ENCODE measurements at places on chromosomes 1 and 21.
A peak's percentile ranks its signal among the peaks of the same experiment; 100 is the strongest.

DNA sequence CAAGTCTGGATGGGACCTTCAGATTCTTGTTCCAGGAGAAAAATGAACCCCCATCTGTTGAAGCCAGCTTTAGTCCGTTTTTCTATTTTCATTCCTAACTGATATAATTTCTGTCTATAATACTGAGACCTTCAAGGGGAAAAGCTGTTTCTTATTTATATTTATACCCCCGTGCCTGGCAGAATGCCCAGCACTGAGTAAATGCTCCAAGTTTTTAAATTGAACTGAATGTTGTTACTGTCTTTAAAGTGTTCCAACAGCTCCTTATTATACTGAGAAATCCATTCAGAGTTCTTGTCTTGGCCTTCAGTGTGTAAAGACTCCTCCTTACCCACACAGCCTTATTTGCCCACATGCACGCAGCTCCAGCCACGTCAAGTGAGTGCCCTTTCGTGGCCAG lies 178.6 kb upstream of the HMGB4 start:
- DNase-seq = no peak

GRCh38 chr1:151309811-151310323 lies 17.3 kb downstream of the PI4KB start:
- peak; percentile 75 for DNase-seq

GRCh38 chr1:175887981-175888428 lies 144.6 kb upstream of the TNR start:
- DNase-seq = peak; percentile 68

GRCh38 chr1:68706639-68707317 lies 209.9 kb upstream of the DEPDC1 start:
- DNase-seq = no peak

- no peak for DNase-seq
Observed at GRCh38 chr1:167994560-167994959, 57.7 kb upstream of the MPC2 start.

GRCh38 chr1:10694274-10694632 lies 102.2 kb downstream of the CASZ1 start:
- peak; percentile 70 for DNase-seq

DNA sequence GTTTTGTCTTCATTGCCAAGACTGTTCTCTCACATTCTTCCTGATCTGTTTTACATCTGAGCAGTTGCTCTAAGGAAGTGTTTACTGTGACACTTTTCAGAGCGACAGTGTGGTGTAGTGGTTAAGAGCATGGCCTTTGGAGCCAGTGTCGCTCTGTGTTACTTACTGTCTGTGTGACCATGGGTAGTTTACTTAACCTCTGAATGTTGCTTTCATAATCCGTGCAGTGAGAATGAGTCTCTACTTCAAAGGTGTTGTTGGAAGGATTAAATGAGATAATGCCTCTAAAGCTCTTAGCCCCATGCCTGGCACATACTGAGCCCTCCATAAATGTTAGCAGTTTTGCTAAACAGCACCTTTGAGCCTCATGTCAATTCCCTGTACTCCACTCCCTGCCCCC lies 35.9 kb upstream of the ZFP69B start:
- no peak for DNase-seq

GRCh38 chr1:40034869-40035268 lies 5.7 kb upstream of the CAP1 start:
- DNase-seq = no peak

DNA sequence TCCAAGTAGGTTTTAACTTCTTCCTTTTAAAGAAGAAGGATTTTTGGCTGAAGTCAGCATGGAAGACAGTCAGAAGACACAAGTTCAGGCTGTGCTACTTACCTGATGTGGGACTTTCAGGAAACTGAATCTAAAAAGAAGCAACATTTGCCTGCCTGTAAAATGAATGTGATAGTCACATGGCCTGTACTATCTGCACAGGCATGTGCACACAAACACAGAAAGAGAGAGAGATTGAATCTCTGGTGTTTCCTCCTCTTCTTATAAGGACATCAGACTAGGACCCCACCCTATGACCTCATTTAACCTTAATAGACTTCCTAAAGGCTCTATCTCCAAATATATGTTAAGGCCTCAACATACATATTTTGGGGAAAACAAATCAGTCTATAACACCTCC lies 542.9 kb downstream of the PLPP3 start:
- no peak for DNase-seq

DNA sequence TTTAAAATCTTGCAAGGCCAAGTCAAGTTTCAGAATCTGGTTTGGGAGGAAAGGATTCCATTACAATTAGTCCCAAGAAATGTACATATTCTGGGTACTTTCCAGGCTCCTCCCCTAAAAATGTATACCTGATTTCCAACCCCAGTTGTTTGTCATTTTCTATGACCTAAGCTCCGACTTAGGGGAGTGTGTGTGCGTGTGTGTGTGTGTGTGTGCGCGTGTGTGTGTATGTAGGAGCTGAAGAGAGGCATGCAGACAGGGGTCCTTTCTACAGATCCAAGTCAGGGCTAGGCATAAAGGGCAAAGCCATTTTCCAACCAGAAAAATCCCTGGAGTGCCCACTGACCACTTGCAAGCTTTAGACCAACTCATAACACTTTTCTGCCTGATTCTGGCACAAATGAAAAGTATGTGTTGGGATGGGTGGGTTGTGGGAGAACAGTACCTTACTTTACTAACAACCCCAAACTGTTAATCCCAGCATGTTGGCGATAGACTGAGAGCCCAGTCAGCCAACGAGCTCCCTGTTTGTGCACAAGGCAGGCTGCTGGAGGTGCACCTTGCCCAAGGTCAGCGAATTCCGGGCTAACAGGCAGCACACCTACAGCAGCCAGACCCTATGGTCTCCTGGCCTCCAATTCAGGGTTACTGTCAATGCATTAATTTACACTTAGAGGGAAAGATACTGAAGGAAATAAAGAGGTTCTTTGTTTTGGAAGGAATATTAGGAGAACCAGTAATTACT lies 1.7 kb downstream of the TRABD2B start:
- no peak for DNase-seq

GRCh38 chr1:224675590-224675989 lies 59.5 kb downstream of the CNIH3 start:
- no peak for DNase-seq

DNA sequence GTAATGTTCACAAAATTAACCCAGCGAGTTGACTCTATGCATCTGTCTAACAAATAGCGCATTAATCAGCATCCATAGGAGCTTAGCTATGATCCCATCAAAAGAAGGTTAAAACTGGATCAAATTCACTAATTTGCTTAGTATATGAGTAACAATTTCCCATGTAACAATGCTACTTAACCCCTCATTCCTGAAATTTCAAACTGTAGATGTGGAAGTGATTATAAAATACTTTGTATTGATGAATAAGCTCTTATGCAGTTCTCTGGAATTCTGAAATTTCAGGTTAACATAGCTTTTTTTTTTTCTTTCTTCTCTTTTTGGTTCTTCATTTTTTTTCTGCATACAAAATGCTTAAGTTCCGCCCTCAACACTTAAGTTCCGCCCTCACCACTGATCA lies 1272.7 kb downstream of the KCNT2 start:
- DNase-seq = no peak

DNA sequence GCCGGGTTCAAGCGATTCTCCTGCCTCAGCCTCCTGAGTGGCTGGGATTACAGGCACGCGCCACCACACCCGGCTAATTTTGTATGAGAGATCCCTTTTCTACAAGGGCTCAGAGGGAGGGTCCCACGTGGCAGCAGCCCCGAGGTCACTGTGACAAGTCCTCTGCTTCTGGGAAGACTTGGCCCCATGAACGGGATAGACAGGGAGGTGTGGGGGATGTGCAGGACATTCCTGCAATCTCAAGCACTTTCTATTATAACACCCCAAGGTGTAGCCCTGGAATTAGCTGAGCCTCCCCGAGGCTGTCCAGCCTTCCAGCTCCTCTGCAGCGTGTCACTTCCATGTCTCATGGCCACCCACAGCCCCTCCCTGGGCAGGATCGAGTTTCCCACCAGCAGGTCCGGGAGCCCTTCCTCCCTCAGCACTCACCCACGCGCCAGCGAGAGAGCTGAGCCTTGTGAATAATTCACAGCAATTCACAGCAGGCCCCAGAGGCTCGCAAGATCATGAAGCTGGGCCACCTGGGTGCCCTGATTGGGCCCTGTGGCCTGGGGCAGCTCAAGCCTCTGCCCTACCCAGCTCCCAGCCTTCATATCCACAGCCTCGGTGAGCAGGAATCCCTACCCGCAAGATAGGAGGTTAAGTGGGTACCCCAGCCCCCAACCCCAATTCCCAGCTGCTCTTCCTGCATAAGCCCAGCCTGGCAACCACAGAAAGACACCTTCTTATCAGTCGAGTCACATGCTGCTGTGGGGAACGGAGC lies 22.8 kb upstream of the RNU1-4 start:
- no peak for DNase-seq

DNA sequence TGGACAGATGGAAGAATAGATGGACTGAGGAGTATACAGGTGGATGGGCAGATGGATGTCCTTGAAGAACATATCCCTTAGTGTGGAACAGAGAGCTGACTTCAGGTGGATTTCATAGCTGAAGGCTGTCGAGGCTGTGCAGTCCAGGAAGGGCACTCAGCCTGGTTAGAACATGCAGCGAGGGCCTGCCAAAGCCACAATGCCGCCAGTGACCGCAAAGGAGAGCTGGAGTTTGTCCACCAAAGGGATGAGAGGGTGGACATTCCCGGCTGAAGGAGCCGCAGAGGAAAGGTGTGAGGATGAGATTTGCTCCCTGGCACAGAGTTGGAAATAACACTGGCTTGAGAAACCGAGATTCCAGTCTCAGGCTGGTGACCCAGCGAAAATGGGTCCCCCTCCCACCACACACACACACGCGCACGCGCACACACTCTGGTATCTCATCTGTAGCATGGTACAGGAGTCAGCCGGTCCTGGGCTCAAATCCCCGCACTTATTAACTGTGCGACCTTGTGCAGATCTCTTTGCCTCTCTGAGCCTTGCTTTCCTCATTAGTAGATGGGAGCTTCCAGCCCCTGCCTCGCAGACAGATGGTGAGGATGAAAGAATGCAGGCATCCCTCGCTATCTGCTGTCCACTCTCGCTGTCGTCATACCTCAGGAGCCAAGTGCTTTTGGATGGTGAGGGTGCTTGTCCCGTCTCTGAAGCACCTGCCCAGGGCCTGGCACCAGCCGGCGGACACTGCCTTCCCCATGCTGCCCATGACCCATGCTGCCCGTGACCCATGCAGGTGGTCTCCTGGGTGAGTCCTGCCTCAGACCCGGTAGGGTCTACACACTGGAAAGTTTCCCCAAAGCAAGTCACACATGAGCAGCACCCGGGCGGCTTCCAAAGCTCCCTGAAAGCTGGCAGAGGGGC lies 26.8 kb upstream of the EFHD2 start:
- no peak for DNase-seq

DNA sequence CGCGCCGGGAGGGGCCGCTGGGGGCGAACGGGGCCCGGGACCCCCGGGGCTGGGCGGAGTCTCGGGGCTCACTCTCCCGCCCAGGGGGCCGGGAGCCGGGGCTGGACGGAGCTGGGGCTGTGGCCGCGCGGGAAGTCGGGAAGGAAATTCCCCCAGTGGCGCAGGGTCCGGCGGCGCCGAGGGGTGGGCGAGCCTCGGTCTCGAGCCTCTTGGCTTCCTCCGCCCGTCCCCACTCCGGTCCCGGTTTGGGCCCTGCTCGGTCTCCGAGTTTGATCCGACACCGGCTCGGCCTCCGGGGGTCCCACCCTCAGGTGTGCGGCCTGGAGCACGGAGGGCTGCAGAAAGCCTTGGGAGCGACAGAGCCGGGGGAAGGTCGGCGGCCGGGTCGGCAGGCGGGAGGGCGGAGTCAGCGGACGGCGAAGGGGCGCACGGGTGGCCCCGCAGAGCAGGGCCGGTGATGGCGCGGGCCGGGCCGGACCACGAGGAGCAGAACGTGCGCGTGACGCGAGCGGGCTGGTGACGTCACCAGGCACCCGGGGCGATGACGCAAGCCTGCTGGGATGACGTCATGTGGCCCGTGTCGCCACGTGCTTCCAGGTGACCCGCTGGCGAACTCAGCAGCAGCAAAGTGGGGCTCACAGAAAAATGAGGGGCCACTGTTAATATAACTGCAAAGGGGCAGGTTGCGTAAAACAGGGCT lies 610 bp upstream of the HES4 start:
- peak; percentile 79 for DNase-seq

- DNase-seq = peak; percentile 38
Observed at GRCh38 chr21:43918385-43918947, 53.4 kb downstream of the AGPAT3 start.

- DNase-seq = no peak
Observed at GRCh38 chr1:181352695-181353094, 130.6 kb upstream of the CACNA1E start.

DNA sequence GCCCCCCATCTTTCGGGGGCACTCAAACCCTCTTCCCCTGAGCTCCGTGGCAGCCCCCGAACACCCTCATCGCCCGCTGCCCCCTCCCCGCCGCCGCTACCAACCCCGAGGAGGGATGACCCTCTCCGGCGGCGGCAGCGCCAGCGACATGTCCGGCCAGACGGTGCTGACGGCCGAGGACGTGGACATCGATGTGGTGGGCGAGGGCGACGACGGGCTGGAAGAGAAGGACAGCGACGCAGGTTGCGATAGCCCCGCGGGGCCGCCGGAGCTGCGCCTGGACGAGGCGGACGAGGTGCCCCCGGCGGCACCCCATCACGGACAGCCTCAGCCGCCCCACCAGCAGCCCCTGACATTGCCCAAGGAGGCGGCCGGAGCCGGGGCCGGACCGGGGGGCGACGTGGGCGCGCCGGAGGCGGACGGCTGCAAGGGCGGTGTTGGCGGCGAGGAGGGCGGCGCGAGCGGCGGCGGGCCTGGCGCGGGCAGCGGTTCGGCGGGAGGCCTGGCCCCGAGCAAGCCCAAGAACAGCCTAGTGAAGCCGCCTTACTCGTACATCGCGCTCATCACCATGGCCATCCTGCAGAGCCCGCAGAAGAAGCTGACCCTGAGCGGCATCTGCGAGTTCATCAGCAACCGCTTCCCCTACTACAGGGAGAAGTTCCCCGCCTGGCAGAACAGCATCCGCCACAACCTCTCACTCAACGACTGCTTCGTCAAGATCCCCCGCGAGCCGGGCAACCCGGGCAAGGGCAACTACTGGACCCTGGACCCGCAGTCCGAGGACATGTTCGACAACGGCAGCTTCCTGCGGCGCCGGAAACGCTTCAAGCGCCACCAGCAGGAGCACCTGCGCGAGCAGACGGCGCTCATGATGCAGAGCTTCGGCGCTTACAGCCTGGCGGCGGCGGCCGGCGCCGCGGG lies 837 bp downstream of the FOXD3 start:
- DNase-seq = peak; percentile 64

GRCh38 chr21:17197996-17198395 lies 314.8 kb upstream of the CXADR start:
- no peak for DNase-seq

- no peak for DNase-seq
Observed at GRCh38 chr1:192538407-192539296, 36.9 kb upstream of the RGS1 start.

GRCh38 chr1:7278827-7279765 lies 492.0 kb upstream of the VAMP3 start:
- DNase-seq = peak; percentile 84

- peak; percentile 89 for DNase-seq
Observed at GRCh38 chr1:58907398-58907797, 123.6 kb upstream of the JUN start.

GRCh38 chr1:77797991-77798390 lies 18.5 kb downstream of the MIGA1 start:
- DNase-seq = no peak
